Activated gamma-delta T cell (primary cell): ENCODE measurements at places on chromosomes 5 and 9.

DNA sequence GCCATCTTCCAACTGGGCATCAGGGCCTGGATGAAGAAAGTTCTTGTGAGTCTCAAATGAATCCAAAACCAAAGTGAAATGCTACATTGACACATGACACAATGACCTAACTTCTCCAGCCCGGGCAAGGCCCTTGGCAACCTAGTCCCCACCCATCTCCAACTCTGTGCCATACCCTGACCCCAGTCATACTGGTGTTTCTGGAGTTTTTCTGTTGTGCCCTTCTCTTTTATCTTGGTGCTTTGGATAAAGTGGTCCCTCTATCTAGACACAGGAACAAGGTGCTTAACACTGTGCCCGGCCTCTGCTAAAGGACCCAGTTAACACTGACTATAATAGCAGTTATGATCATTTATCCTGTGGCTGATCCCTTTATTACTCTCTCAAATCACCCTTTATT is 149.8 kb downstream of the GRIA1 start:
- no peak for DNase-seq

DNA sequence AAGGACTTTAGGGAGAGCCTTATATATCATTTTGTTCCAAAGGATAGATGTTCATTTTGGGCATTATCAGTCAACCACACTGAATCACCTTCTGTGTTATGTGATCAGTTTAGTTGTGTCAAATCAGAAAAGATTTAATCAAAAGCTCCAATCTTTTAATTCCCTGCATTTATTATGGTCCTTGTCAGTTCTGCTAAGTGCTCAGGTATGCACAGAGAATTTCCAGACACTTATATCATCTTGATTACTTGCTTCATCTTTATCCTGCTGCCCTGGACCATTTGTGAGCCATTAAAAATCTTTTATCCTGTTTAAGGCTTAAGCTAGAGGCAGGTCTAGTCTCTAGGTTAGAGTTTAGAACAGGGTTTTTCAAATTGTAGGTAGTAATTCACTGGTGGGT is 179.1 kb downstream of the CWC27 start:
- no peak for DNase-seq

- no peak for DNase-seq
These were observed 132.8 kb downstream of the MACROH2A1 start for GRCh38 chr5:135266303-135266635.

- DNase-seq: no peak
These were observed 355.0 kb downstream of the CDH10 start for GRCh38 chr5:24289582-24290335.

- DNase-seq: no peak
These were observed 21.4 kb downstream of the TGFBR1 start for GRCh38 chr9:99126312-99126711.

- no peak for DNase-seq
These were observed 138.8 kb downstream of the ROR2 start for GRCh38 chr9:91811024-91811909.

GRCh38 chr9:21392270-21392669 is 7.1 kb upstream of the IFNA2 start:
- DNase-seq: no peak

DNA sequence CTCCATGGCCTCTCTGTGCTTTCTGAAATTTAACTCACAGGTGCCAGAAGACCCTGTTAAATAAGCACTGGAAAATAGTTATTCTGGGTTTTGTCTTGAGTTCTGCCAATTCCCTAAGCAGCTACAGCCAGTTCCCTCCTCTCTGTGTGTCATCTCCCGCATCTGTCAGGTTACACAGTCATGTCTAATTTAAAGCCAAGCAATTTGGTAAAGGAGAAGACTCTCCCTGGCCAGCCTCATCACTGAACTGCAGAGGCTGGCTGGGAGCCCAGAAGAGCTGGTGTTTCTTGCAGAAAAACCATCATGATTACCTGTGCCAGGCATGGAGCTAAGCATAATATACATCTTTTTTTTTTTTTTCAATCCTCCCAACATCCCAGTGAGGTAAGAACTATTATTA is 141.3 kb upstream of the ZNF366 start:
- no peak for DNase-seq

DNA sequence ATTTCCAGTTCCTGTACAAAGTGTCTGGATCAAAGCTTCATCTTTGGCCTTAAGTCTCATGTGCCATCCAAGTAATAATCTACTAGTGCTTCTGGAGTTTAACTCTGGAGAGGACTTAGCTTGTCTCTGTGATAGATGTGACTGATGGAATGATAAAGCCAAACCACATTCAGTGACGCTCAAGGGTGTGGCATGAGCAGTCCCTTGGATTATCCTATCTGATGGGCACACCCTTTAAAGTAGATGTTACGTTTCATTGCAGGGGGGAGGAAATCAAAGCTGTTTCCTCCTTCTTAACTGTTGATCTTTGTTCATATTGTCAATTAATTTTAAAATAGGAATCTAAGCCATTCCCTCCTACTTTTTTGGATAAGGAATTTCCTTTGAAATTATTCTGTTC is 8.5 kb upstream of the EGFLAM start:
- no peak for DNase-seq

GRCh38 chr5:106418196-106418595 is 1252.5 kb downstream of the EFNA5 start:
- DNase-seq: no peak

DNA sequence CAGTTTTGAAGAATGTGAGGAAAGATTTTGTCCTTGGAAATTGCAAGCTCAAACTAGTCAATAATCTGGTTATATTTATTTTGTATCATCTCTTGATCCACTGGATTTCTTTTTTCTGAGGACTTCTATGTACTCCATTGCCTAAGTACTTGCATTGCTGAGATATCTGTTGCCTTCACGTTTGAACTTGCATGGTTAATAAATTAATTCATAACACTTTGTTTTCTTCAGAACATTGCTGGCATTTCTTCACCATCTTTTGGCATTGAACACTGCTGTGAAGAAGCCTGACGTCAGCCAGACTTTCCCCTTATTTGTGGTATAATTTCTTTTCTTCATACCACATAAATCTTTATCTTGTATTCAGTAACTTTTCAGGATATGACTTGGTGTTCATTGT is 246.0 kb upstream of the KIF2A start:
- DNase-seq: no peak

GRCh38 chr5:65611524-65611923 is 12.6 kb downstream of the TRIM23 start:
- DNase-seq: no peak

DNA sequence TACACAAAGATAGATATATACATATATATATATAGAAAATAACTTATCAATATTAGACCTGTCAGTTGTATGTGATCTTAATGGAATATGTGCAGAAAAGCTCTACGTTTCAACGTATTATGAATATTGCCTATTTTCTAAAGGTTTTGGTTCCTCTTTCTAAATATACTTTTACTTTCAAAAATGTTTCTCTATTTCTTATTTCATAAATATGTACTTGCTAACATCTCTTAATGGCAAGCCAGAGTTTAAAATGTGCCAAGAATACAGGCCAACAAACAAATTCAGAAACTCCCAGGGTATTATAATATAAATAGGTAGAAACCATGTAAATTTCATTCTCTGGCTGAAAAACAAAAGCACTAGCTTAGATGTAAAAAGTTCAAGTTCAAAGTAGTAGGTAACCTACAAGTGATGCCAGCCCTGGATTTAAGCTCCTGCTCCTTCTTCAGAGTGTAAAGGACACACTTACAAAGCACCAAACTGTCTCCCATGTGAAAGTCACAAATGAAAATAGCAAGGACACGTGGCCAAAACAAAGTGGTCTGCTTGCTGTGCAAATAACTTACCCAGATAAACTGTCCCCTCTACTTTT is 685.1 kb upstream of the DMAC1 start:
- DNase-seq: no peak

DNA sequence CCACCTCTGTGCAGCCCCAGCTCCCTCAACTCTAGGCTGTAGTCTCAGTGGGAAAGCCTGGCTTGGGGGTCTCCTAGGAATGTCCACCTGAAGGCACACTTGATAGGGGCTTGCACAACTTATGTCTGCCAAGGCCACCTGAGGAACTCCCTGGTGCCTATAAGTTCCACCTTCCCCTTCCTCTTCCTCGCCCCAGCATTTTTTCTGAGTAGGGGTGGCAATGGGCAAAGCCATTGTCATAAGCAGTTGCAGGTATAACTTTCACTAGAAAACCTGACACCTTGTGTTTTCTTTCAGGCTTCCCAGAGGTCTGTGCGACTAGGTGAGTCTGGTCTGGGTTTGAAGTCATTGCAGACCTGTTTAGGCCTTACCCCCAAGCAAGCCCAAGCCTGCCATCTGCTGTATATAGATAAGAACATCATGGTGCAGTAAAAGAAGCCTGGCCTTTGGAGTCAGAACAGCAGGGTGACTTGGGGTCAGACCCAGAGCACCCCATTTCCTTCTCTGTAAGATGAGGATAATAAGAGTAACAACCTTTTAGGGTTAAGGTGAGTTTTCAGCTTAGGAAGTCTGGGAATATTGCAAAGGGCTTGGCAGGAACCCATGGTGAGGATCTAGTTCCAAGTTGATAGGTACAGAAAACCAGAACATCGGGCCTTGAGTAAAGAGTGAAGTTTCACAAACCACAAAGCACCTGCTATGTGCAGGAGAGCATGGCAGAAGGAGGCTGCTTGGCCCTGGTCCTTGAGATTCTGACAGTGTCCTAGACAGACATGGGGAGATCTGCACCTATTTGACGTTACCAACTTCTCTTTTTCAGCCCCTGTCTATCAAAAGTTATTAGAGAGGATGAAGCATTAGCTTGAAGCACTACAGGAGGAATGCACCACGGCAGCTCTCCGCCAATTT is 33.8 kb downstream of the TGFBI start:
- no peak for DNase-seq

DNA sequence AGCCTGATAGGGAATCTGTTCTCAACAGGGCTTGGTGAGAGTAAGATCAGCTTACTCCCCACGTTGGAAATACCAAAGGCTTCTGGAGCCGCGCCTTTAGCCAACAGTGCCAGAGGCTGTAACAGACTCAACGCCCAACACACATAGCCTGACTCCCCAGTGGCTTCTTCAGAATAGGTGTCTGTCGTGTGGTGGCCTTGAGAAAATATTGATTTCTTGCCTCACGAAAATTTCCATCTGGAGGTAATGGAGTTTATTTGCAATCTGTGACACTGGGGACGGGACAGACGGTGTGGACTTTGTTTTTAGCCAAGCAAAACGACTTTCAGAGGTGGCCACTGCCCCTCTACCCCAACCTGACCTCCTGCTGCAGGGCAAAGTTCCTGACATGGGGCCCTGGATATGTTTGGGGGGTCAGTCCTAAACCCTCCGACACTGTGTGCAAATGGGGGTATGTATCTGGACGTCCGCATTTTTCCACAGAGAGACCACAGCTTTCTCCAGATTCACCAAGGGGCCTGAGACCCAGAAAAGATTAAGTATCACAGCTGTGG is 189.3 kb downstream of the CDK5RAP2 start:
- no peak for DNase-seq

- no peak for DNase-seq
These were observed 440.8 kb upstream of the PIK3R1 start for GRCh38 chr5:67774786-67775185.

DNA sequence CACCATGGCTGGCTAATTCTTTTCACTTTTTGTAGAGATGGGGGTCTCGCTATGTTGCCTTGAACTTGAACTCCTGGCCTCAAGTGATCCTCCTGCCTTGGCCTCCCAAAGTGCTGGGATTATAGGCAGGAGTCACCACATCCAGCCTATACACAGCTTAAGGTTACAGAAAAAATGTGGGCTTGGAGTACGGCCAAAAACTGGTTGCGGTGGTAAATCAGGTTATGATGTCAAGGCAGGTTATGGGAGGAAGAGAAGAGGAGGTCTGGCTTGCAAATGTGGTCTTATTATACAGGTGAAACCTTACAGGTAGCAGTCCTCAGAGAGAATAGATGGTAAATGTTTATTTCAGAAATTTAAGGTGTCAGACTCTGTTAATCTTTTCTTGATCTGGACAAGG is 30.7 kb upstream of the SYK start:
- no peak for DNase-seq

DNA sequence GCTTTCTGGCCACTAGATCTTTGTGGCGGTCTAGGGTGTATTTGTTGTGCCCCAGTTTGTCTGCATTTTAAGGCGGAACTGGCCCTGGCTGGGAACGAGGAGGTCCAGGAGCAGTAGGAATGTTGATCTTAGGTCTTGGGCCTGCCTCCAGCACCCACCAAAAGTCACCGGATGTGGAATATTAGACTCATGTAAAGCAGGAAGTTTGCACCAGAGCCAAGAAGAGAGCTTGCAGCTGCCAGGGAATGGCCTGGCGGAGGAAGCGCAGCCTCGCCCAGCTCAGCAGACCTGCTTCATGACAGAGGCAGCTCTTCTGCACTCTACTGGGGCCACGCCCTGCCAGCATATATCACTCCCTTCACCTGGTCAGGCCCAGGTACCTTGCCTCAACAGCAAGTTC is 3.3 kb downstream of the GPX3 start:
- no peak for DNase-seq

GRCh38 chr9:21481470-21482056 is 550 bp downstream of the IFNE start:
- DNase-seq: no peak
